Activated T-helper 2 cell treated with anti-CD3 and anti-CD28 coated beads, Interferon-gamma antibody, Interleukin-2, Interleukin-4, amounts not matched to agents 10 μg/mL and 5 μg/mL and 100 μg/mL, durations not matched to agents 14 hours and 24 hours and 36 hours (primary cell): ENCODE measurements at places on chromosomes 5 and 9.

DNA sequence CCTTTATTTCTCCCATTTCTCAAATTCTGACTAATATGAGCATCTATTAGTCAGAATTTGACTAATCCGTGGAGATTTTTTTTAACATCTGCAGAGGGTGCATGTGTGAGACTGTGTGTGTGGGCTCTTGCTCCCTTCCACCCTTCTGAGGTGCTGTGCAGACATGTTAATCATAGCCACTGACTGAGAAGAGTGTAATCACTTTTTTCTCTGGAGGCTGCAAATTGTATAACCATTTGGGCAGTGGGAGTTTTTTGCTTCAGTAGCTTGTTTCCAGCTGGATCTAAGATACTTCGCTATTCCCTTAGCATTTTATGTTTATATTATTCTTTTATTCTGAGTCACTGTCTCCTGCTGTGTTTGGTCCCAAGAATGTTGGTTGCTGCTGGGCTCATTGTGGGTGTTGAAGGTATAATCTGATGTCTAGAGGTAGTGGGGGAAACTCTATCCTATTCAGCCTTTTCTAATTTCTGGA lies 66.2 kb downstream of the ARHGEF28 start:
- no peak for DNase-seq

DNA sequence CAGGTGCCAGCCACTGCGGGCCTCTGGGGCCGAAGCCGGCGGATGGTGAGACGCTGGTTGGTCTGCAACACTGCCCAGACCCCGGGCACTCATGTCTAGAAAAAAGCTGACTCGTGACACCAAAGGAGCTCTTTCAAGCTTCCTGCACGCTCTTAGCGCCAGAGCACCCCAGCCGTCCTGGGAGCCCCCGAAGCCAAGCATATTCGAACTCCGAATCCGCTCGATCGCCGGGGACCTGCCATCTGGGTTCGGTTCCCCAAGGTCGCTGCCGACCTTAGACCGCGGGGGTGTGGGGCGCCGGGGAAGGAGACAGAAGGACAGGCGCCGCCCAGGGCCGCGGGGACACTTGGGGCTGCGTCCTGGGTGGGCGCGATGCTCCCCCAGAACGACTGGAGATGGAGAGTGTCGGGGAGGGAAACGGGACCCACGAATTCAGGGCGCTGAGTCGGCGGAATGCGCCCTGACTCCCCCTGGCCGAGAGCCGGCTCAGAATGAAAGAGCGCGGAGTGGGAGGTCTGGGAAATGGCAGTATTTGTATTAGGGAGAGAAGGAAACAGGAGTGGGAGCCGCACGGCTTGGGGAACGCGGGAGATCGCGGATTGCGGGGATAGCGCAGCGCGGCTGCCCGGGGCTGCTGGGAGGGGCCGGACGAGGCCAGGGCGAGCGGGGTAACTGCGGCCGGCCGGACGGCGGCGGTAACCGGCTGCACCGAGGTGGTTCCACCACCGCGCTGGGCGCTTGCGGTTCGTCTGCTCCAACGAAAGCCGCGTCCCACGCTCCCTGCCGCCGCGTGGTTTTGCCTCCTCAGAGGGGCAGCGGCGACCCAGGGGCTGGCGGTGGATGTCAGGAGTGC lies 20.1 kb upstream of the MARCHF6 start:
- DNase-seq, result no peak

- no peak for DNase-seq
Measured at GRCh38 chr5:151086192-151086869, 5.5 kb upstream of the TNIP1 start.

- no peak for DNase-seq
Measured at GRCh38 chr5:4079831-4080230, 484.2 kb downstream of the IRX1 start.

GRCh38 chr9:27945386-27945785 lies 372.1 kb upstream of the C9orf72 start:
- DNase-seq, result no peak

- no peak for DNase-seq
Measured at GRCh38 chr5:109652096-109652495, 37.6 kb upstream of the MAN2A1 start.

DNA sequence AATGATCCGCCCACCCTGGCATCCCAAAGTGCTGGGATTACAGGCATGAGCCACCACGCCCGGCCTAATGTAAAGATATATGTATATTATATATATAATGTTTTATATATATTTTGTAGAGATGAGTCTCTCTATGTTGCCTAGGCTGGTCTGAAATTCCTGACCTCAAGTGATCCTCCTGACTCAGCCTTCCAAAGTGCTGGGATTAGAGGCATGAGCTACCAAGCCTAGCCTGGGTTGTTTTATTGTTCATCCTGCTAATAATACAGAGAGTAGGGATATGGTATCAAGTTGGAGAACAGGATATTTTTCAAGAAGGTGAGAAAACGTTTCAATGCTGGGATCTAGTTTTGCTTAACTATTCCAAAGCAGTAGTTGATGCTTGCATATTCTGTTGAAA lies 2.9 kb downstream of the SEC24A start:
- DNase-seq, result no peak

DNA sequence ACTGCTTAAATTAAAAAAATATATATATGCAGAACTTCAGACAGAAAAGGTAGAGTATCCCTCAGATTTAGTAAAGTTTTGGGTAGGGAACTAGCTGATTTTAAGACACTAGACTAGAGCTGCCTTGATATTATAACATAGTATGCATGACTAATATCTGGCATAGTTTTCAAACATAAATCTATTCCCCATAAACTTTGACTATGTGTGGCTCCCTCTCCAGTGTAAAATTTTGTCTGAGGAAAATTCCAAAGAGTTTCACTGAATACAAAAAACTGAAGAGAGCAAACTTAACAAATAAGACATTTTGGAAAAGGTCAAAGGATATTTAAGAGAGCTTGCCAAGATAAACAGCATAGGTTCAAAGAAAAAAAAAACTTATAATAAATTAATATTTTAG lies 66.2 kb upstream of the ZNF462 start:
- no peak for DNase-seq
